ENCODE measurements at places on chromosomes 11 and 22.

DNA sequence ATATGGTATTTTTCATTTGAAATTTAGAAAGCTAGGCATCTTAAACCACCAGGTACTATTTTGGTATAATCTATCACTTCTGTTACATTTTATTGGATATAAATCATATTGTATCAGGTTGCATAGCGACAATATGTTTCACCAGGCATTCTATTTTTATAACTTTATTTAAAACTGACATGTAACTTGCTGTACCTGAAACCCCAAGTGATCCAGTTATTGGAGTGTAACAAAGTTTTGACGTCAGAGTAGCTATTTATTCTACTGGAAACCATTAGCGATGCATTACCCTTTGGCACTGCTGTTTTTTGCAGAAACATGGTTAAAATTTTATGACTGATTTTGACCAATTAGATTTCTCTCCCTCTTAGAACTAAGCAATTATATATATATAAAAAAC, 160.7 kb downstream of the METTL15 start:
- no peak for DNase-seq

DNA sequence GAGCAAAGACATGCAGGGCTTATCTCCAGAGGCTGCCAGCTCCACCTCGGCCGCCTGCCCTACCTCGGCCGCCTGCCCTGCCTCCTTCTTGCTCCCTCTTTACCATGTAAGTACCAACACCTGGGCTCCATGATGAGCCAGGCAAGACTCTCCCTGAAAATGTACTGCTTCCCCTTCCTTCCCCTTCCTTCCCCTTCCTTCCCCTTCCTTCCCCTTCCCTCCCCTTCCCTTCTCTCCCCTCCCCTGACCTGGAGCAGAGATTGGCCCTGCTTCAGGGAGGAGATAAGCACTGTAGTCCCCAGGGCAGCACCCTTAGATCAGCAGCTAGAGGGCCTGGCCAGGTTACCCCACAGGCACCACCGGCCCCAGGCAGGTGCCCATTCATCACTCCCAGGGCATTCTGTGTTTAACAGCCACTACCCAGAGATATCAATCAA, 25.4 kb upstream of the ADORA2A start:
- DNase-seq = no peak

DNA sequence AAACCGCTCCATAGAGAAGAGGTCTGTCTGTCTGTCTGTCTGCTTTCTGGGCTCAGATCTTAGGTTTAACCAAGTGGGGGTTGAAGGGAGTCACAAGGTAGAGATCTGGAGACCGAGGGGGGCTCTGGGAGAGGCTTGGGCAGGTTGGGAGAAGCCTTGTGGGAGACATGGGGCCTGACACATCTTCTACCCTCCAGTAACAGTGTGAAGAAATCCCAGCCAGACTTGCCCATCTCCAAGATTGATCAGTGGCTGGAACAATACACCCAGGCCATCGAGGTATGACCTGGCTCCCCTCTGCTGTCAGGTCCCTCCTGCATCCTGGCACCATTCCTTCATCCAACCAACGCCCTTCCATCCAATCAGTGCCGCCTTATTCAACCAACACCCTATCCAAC, 7.4 kb downstream of the PRR33 start:
- DNase-seq = no peak

GRCh38 chr11:46835897-46836296, 10.2 kb downstream of the CKAP5 start:
- no peak for DNase-seq

DNA sequence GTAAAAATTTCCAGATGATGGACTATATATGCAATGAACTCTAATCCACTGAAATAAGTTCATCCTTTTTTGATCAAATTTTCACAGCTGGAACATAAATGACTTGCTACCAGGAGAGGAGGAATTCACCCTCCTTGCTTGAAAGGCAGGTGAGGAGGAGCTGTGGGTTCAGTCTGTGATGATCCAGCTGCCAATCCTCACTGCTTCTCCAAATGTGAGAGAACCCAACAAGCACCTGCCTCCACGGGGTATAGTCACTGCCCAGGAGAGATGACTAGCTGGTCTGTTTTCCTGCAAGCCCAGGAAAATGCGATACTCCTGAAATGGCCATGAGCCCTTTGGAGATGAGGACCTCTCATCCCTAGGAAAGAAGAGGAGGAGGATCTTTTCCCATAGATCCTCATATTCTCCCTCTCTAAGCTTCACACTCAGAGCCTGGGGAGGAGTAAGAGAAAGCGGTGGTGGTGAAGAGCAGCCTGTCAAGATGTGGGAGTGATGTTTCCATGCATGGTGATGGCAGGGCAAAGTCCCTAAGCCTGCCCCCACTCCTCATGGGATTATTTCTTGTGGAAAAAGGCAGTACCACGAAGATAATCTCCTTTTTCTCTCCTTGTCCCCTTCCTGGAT, 77.9 kb upstream of the USP47 start:
- no peak for DNase-seq

DNA sequence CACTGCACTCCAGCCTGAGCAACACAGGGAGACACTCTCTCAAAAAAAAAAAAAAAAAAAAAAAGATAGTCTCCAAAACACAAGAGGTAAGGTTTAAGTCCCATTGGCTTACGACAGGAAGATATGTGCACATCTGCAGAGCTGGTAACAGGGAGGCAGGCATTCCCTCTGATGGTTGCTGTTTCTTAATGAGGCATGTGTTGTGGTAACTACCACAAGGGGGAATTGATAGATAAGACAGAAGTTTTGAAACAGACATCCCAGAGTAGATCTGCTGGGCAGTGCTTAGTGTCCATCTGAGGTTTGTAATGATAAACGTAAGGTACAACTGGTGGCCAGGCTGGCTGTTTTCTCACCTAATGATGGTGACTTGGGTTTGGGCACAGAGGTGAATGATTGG, 4.7 kb downstream of the EIF1AD start:
- no peak for DNase-seq

- no peak for DNase-seq
Observed at GRCh38 chr11:9568161-9568853, 5.2 kb upstream of the WEE1 start.

GRCh38 chr22:44387486-44387885, 74.7 kb upstream of the SHISAL1 start:
- no peak for DNase-seq

- DNase-seq = no peak
Observed at GRCh38 chr11:3946455-3947017, 91.1 kb downstream of the STIM1 start.

DNA sequence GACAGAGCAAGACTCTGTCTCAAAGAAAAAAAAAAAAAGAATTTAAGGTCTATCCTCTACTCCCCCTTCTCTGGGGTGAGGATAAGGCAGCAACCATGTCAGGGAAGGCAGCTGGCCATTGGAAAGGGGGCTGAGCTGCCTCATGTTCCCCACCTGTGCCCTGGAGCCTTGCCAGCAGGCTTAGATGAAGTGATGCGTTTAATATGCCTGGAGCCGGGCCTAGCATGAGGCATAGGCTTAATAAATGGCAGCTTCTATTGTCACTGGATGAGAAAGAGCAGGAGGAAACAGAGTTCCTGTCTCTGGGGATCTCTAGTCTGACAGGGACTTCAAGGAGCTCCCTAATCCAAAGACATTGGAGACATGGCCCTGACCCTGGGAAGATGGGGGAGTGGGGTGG, 3.2 kb upstream of the KCNE3 start:
- no peak for DNase-seq

Measured in hepatic stellate cell (primary cell).